ENCODE measurements at places on chromosomes 3 and 15.

GRCh38 chr3:15360788-15361493 is 28.6 kb upstream of the SH3BP5 start:
- no peak for DNase-seq

- no peak for DNase-seq
These were observed 31.4 kb downstream of the NPTN start for GRCh38 chr15:73601451-73602445.

- DNase-seq, result no peak
These were observed 57.8 kb downstream of the IMPG2 start for GRCh38 chr3:101262393-101263240.

- DNase-seq, result no peak
These were observed 1354.1 kb upstream of the EPHA6 start for GRCh38 chr3:95460274-95460673.

- no peak for DNase-seq
These were observed at the start of gene MASP1 for GRCh38 chr3:187291512-187292132. TSS of gene MASP1 (minus strand) at chr3:187291737. CDS start at chr3:187291632, 105 bp downstream.

DNA sequence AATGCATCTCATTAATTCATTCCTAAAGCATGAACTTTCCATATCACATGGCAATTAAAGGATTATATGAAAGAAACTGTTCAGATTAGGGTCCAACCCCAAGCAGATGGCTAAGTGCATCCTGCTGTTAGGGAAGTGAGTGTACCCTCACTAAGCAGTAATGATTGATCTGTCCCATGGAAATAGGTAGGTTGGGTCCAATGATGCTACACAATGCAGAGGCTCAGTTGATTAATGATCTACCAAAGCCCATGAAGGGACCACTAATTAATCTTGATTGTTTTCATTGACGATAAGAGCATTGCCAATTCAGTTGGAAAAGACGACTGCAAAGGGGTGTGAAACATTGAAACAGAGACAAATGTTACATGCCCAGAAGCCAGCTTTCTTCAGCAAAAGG is 194.5 kb upstream of the LRTM1 start:
- no peak for DNase-seq

DNA sequence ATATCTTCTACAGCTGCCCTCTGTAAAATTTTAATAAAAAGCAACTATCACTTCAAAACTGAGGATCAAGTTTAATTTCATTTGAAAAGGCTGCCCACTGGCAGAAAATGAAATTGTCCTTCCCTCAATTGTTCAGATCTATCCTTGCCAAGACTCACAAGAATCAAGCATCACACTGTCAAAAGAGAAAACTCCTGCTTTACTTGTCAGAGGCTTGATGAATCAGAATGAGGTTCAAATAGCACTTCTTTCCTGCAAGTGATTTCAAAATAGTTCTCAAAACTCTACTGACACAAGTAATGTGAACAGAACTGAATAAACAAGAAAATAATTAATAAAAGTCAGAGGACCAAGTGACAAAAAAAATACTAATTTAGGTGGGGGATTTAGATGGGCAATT is 70.6 kb downstream of the GOLIM4 start:
- DNase-seq, result no peak

DNA sequence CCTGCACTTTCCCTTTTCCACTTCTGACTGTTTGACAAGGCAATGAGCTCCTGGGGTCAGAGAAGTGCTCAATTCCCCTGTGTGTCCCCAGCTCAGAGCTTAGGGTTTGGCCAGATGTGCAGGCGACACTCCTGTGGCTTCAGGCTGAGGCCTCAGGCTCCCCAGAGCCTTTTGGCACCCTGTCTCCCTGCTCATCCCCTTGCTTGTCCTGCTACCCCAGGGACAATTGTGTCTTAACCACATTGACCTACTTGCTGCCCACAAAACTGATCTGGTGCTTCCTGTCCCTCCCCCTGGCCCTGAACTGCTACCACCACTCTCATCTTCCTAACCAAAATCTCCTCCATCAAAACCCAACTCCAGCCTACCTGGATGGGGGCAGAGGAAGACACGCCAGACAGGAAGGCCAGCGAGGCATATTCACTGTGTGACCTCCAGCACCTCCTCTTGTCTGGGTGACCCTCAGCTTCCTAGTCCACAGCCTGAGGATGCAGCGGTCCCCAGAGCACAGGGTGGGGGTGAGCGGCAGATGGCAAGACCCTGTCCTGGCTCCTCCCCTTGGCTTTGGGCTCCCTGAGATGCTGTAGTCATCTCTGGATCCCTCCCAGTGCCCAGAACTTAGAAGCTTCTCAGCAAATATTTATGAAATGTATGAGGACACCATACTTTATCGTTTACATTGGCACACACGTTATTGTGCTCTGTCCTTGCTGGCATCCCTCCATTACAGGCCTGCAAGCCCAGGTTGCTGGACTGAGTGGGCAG is 98.9 kb upstream of the SLC6A6 start:
- DNase-seq, result no peak

GRCh38 chr3:134938029-134938525 is 143.0 kb downstream of the EPHB1 start:
- no peak for DNase-seq

GRCh38 chr3:126923895-126924294 is 59.0 kb upstream of the PLXNA1 start:
- DNase-seq, result no peak

GRCh38 chr3:122660297-122660974 is 20.2 kb upstream of the PARP14 start:
- DNase-seq, result no peak

DNA sequence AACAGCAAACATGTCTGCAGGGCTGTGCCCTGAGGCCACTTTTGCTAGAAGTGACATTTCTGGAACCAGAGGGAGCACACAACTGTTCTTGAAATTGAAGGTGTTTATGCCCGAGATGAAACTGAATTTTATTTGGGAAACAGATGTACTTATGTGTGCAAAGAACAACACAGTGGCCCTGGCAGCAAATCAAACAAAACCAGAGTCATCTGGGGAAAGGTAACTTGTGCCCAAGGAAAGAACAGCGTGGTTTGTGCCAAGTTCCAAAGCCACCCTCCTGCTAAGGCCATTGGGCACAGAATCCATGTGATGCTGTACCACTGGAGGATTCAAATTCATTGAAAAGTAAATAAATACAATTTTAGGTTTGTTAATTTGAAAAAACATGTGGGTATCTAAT is 31.2 kb upstream of the RARRES1 start:
- DNase-seq, result no peak
